Activated naive CD8-positive, alpha-beta T cell treated with anti-CD3 and anti-CD28 coated beads, Interleukin-2, amount 10 ng/mL, durations not matched to agents 7 days and 5 days (primary cell): ENCODE measurements at places on chromosomes 7 and 10. TPM values are rescaled to one million over a fixed set of nuclear protein-coding genes. Genes with fewer than 3 reads are reported as not detected.

DNA sequence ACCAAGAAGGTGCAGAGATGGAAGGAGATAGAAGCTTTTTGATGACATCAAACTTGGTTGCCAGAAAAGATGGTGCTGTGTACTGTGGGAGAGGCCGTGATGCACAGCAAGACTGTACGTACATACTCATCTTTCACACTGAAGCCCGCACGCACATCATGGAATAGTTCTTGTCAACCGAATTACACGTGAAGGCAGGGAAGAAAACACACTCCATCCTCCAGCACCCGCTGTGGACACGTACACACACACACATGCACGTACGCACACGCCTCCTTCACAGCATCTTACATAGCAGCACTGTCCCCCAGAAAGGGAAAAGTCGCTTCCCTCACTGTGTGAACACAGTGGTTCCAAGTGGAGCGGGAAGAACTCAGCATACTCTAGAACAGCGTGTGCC lies 54.5 kb upstream of the DDC start:
- no peak overlapping the region for H3K27ac ChIP-seq
- no peak for DNase-seq
- peaks cover 3% of the 10 kb centered on the region for H3K4me1 ChIP-seq
- no peak overlapping the region for H3K4me3 ChIP-seq
- peaks cover 8% of the 10 kb centered on the region for H3K27me3 ChIP-seq

DNA sequence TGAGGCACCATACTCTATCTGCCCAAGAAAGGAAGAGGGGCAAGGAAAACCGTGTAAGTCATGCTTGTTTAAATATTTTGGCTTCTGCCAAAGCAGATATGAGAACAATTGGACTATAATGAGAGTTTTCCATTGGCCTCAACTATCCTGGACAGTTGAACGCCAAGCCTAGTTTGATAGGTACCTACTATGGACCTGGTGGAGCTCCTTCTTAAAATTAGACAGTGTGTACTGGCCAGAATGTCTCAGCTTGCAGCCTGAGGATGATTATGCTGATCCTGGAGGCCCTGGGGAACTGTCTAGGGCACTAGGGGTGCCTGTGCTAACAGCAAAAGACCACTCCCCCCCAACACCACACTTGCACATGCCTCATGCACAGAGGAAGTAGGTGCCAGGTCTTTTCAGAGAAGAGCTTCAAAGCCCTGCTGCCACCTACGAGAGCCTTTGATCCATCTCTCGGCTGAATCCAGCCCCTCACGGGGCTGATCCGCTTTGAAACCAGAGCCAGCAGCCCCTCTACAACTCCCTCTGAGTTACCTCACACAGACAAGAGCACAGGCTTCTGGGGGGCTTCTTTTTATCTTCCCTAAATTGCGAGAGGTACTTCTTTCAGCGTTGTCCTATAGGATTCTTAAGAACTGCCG lies 473.8 kb upstream of the GALNT17 start:
- H3K27ac ChIP-seq = no peak overlapping the region
- H3K4me1 ChIP-seq = peaks cover 24% of the 10 kb centered on the region
- DNase-seq = no peak

DNA sequence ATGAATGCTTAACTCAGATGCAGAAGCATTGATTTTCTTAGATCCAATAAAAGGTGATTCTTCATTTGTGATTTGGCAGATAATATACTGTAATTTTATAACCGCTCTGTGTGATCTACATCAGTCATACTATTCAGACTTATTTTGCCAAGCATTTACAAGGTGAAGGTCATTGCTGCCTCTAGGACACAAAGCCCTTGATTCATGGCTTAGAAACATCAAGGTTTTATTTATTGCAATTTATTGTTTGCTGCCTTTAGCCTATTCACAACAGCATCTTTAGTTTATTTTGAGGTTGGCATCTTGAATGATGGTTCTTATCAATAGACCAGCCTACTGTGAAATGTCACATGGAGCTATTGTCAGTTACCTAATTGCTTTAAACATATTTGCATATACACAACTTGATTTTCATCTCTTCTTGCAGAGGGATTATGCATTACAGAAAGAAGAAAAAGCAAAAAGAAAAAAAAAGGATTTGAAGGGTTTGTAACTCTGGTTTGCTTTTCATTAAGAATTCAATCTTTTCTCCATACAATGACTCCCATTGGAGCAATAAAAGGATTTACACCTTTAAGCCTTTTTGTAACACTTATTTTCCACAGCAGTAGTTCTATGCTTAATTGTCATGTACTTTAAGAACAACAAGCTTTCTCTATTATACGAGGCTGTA lies 1371.6 kb upstream of the CELF2 start:
- H3K4me3 ChIP-seq = no peak overlapping the region
- no peaks in the 10 kb centered on the region for H3K36me3 ChIP-seq
- H3K27me3 ChIP-seq = no peaks in the 10 kb centered on the region
- no peak for DNase-seq
- H3K4me1 ChIP-seq = no peaks in the 10 kb centered on the region

Gene FRAT2
- 16.7 TPM for total RNA-seq

DNA sequence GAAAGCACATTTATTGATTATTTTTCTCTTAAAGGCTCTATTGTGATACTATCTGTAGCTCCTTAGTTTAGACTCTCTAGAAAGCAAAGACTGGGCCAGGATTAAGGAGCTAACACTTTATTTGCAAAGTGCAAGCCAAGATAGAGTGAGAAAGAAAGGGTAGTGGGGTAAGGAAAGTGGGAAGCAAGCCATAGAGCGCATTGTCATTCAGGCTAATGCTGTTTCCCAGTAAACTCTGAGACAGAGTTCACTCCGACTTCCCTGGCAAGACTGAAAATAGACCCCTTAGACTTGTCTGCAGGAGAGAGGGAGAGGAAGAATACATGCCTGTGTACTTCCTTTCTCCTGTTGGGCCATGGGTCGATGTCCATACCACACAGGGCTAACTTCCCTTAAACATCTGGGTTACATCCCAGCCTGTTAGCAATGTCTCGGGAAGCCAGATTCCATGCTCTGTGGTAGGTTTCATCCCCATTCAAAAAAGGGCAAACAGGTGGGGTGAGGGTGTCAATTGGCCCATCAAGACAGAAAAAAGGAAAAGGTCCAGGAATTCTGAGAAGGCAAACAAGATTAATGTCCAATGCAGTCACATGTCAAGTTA lies 875.8 kb upstream of the CELF2 start:
- no peak for DNase-seq
- H3K4me3 ChIP-seq = no peak overlapping the region
- H3K4me1 ChIP-seq = no peaks in the 10 kb centered on the region
- H3K27ac ChIP-seq = no peak overlapping the region
- no peaks in the 10 kb centered on the region for H3K36me3 ChIP-seq

DNA sequence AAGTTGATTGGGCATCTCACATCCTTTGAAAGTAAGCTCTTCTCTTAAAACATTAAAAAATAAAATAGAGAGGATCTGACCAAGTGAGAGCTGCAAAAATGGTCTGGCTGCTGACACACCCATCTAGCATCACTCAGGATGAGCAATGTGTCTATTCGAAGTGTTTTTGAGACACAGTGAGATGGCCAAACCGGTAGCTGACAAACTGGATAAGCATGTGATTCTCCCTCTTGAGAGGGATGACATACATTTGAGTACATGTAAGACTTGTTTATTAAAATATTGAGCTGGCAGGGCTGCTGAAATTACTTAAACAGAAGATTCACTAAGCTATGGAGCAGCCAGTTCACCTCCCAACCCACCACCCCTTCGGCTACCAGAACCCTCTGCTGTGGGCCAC lies 333.9 kb downstream of the ADRA2A start:
- no peak for DNase-seq
- H3K27me3 ChIP-seq = peaks cover 2% of the 10 kb centered on the region
- H3K36me3 ChIP-seq = no peaks in the 10 kb centered on the region

DNA sequence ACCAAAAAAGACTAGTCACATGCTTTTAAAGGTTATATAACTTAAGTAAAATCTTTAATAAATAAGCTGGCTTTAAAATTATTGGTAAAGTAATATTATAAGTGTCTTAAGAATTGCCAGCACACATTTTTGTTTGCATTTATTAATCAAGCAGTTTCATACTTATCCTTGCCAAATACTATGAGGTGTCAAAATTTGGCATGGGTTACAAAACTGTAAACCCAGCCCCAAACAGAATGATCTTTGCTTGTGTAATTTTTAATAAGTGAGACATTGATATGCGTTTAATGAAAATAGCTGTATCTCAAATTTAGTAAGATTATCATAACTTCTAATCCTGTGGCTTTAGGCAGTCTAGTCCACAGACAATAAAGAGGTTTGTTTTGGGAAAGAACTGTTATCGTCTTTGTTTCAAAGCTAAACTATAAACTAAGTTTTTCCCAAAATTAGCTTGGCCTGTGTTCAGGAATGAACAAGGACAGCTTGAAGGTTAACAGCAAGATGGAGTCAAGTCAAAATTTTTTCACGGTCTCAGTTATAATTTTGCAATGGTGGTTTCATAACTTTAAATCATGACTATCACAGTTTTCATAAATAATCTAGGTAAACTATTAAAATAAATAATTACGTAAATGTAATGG lies 72.8 kb downstream of the ST8SIA6 start:
- H3K36me3 ChIP-seq = no peaks in the 10 kb centered on the region
- peaks cover 2% of the 10 kb centered on the region for H3K27me3 ChIP-seq
- H3K4me1 ChIP-seq = no peaks in the 10 kb centered on the region

DNA sequence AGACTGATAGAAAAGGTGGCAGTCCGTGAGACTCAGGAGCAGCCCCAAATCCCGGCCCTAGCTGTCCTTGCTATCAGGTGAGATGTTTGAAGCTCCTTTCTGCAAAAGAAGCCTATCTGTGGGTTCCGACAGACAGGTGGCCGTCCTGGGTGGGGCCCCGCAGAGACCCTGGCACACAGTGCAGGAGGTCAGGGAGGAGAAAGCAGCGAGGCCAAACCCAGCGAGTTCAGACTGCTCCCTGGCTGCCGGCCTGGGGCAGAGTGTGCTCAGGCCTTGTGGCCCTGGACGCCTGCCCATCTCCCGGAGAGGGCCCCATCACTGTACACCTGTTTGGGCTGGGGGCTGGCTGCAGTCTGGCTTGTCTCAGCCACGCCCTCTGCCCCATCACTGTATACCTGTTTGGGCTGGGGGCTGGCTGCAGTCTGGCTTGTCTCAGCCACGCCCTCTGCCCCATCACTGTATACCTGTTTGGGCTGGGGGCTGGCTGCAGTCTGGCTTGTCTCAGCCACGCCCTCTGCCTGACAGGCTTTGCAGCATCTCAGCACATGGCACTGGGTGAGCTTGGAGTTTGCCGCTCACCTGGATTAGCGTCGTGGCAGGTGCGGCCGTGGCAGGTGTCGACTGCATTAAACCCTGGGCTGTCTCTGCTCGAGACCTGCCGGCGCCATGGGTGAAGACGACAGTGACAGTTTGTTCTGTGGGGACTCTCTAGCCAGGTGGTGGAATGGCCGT lies 11.8 kb upstream of the PRKAR1B start:
- H3K27ac ChIP-seq = no peak overlapping the region
- no peak overlapping the region for H3K4me3 ChIP-seq
- peak; percentile 7 for DNase-seq
- peaks cover 19% of the 10 kb centered on the region for H3K36me3 ChIP-seq

GRCh38 chr10:28241741-28242399 lies 61.0 kb downstream of the MPP7 start:
- H3K4me1 ChIP-seq = peaks cover 8% of the 10 kb centered on the region
- H3K36me3 ChIP-seq = peaks cover 9% of the 10 kb centered on the region
- H3K4me3 ChIP-seq = no peak overlapping the region
- no peak for DNase-seq

GRCh38 chr7:55160539-55160938 lies 141.7 kb downstream of the EGFR start:
- no peak overlapping the region for H3K4me3 ChIP-seq
- H3K27me3 ChIP-seq = no peaks in the 10 kb centered on the region
- H3K4me1 ChIP-seq = no peaks in the 10 kb centered on the region
- no peak for DNase-seq
- no peaks in the 10 kb centered on the region for H3K36me3 ChIP-seq

DNA sequence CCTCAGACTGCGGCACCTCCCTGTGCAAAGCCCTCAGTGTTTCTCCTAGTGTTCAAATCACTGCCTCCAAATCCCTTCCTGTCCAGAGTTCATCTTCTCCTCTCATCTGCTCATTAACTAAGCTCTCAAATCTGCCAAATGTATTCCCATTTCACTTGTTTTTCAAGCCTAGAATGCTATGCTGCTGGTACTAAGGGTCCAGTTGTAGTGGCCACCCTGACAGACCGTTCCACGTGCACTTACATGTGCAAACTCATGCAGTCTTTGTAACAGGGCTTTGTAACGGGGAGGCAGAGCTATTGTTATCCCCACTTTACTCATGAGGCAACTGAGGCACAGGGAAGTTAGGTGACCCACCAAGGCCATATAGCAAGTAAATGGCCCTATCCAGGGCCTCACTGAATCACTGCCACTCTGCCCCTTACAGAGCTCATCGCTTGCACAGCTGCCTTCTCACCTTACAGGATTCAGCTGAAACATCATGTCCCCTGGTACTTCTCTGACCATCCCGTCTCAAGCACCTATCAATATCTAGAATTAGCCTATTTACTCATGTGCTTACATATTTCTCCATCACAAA lies 153.0 kb upstream of the PDE1C start:
- H3K4me3 ChIP-seq = no peak overlapping the region
- DNase-seq = no peak
- H3K36me3 ChIP-seq = no peaks in the 10 kb centered on the region
- no peak overlapping the region for H3K27ac ChIP-seq
- H3K4me1 ChIP-seq = no peaks in the 10 kb centered on the region
- H3K27me3 ChIP-seq = no peaks in the 10 kb centered on the region

- H3K27me3 ChIP-seq = peaks cover 3% of the 10 kb centered on the region
- H3K36me3 ChIP-seq = no peaks in the 10 kb centered on the region
- DNase-seq = no peak
- H3K27ac ChIP-seq = no peak overlapping the region
- H3K4me3 ChIP-seq = no peak overlapping the region
These were observed 124.8 kb downstream of the TSPAN12 start for GRCh38 chr7:120733143-120733542.

DNA sequence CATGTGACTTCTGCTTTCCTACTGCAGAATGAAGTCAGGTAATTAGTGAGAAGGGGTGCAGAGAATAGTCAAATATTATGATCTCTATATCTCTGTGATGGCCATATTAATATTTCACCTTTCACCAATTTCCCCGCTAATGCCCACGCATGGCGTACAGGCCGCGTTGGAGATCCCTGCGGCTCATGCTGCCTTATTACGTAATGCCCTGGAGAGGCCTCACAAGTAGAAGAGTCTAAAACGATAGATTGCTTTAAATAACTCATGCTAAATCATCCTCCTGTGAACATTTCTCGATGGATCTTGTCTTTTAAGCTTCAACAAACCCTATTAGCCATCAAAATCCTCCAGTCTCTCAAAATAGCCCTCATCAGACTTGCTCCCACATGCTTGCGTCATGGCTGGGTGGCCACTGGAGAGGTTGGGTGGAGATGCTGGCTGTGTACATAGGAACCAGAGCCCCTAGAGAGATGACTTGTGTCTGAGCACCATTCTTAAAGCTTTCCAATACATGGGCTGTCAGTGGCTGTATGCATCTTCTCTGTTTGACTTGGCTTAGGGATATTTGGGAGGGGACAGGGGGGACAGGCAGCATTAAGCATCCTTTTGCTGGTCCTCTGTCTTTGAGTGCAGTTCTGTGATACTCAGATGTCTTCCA lies 79.5 kb upstream of the INSYN2A start:
- no peak overlapping the region for H3K27ac ChIP-seq
- H3K27me3 ChIP-seq = peaks cover 2% of the 10 kb centered on the region
- no peaks in the 10 kb centered on the region for H3K4me1 ChIP-seq

Gene ZNF117
- total RNA-seq = 7.2 TPM

Gene PRSS2
- not detected for total RNA-seq

Gene FANK1
- total RNA-seq = 0.69 TPM

- DNase-seq = no peak
- no peak overlapping the region for H3K27ac ChIP-seq
- H3K36me3 ChIP-seq = no peaks in the 10 kb centered on the region
- H3K27me3 ChIP-seq = no peaks in the 10 kb centered on the region
- H3K4me3 ChIP-seq = no peak overlapping the region
These were observed 301.5 kb downstream of the CCDC3 start for GRCh38 chr10:12699781-12700556.
